Brain pericyte (primary cell): ENCODE measurements at places on chromosomes 3 and 15.

DNA sequence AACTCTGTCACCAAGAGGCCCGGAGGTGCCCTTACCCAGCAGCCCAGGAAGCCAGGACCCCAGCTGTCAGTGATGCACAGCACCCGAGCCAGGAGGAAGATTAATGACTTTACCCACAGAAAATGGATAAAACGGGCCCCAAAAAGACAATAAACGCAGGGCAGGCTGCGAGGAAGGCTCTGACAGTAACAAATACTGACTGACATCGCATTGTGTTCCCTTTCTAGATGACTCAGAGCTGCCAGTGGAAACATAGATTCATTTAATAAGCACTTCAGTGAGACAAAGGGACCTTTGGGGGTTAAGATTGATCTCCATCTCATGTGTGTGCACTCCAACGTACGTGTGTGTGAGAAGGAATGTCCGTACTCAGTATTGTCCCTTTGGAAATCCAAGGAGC, 225.3 kb upstream of the PPP2R3A start:
- no peak for DNase-seq

DNA sequence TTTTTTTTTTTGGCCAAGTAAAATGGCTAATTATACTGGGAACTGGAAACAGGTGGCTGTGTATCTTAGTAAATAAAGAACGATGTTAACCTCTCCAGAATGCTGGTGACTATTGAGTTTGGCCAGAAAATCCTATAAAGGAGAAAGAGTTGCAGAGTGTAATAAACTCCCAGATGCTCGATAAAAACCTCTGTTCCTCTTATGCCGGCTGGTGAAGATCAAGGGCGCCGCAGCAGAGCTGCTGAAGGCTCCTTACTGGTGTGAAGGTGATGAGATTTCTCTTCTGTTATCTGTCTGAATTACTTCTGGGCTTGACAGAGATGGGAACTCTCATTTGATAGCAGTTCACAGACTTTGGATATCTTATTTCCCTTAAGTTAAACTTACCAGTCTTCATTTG, 104.6 kb downstream of the PTPRG start:
- no peak for DNase-seq

DNA sequence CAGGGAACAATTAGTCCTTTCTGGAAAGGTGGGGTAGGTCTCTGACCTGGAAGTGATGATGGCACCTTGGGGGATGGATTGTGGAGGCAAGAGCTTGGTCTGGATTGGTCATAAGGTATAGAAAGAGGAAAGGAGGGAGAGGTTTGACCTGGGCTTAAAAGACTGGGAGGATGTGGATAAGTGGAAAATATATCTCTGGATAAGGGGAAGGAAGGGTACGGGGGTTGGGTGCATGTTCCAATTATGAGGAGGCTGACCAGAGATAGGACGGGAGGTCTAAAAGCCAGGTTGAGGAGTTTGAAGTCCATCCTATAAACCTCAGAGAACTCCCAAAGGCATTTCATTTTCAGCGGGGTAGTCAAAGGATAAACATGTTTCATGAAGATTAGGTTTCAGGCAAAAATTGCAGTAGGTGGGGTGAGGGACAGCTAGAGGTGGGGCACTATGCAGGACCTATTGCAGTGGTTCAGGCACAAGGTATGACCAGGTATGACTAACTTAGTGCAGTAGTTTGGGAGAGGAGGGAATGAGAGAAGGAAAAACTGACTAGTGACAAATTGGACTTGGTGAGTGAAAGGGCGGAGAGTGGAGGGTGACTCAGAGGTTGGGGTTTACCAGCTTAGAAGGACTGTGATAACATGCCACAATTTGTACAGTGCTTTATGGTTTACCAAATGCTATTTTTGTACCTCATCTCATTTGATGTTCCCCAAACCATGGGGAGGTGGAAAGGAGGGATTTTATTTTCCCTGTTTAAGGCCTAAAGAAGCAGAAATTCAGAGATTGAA, 10.7 kb downstream of the PDE8A start:
- DNase-seq, result no peak

- DNase-seq, result no peak
Measured at GRCh38 chr15:89975482-89976245, 25.5 kb upstream of the ZNF710 start.
